ENCODE measurements at places on chromosomes 12 and 14. TPM values are rescaled to one million over a fixed set of nuclear protein-coding genes. Genes with fewer than 3 reads are reported as not detected.

GRCh38 chr14:72699852-72700257 lies 194.0 kb downstream of the DPF3 start:
- no peak for DNase-seq
- no peak overlapping the region for H3K4me3 ChIP-seq
- H3K36me3 ChIP-seq, result no peaks in the 10 kb centered on the region
- peak overlapping the region; percentile 37 for H3K27ac ChIP-seq

DNA sequence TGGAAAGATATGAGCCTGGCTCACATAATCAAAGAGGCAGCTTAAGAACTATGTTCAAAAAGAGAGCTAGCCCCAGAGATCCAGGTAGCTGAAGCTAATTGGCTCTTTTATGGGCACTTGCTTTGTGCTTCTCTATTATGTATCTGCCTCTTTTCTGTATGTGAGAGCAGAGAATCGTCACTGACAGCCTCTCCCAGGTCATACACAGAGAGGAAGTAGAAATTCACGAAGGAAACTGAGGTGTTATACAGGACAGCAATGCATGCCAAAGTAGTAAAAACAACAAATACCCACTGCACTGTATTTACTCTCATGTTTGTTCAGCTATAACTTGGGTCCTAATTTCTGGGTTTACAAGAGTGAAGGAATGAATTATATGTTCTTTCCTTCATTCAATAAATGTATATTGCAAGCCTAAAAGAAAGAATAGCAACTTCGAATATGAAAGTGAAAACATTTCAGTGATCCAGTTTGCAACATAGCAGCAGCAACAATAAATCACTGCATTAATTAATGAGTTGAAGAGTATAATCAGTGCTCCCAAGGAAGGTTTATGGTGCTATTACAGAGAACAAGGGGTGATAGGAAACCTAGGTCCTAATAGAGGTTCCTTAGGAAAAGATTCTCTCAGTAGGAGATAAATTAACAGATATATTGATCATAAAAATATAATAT lies 47.1 kb upstream of the ATXN7L3B start:
- no peaks in the 10 kb centered on the region for H3K36me3 ChIP-seq
- no peaks in the 10 kb centered on the region for H3K27me3 ChIP-seq
- DNase-seq, result no peak
- no peak overlapping the region for H3K4me3 ChIP-seq
- H3K4me1 ChIP-seq, result no peaks in the 10 kb centered on the region
- H3K27ac ChIP-seq, result no peak overlapping the region

- no peak overlapping the region for H3K4me3 ChIP-seq
- no peaks in the 10 kb centered on the region for H3K36me3 ChIP-seq
- no peaks in the 10 kb centered on the region for H3K27me3 ChIP-seq
- H3K4me1 ChIP-seq, result peaks cover 42% of the 10 kb centered on the region
- peak overlapping the region; percentile 91 for H3K27ac ChIP-seq
These were observed 180.6 kb downstream of the AKAP6 start for GRCh38 chr14:32509632-32510187.

The GPR162 gene
- 1.9 TPM for total RNA-seq

The CCDC196 gene
- total RNA-seq, result not detected

- H3K4me1 ChIP-seq, result no peaks in the 10 kb centered on the region
- no peaks in the 10 kb centered on the region for H3K36me3 ChIP-seq
- no peak overlapping the region for H3K27ac ChIP-seq
- H3K27me3 ChIP-seq, result no peaks in the 10 kb centered on the region
These were observed 1091.6 kb upstream of the TMEM132C start for GRCh38 chr12:127175361-127175760.

- no peak overlapping the region for H3K4me3 ChIP-seq
- no peak for DNase-seq
- H3K27ac ChIP-seq, result no peak overlapping the region
- peaks cover 19% of the 10 kb centered on the region for H3K4me1 ChIP-seq
These were observed 2.4 kb upstream of the RXYLT1 start for GRCh38 chr12:63777340-63777739.

The NRXN3 gene
- total RNA-seq, result 1.7 TPM

- no peaks in the 10 kb centered on the region for H3K36me3 ChIP-seq
- H3K4me1 ChIP-seq, result no peaks in the 10 kb centered on the region
- no peak for DNase-seq
- H3K27me3 ChIP-seq, result no peaks in the 10 kb centered on the region
- no peak overlapping the region for H3K27ac ChIP-seq
These were observed 488.0 kb upstream of the STXBP6 start for GRCh38 chr14:25537846-25538455.

DNA sequence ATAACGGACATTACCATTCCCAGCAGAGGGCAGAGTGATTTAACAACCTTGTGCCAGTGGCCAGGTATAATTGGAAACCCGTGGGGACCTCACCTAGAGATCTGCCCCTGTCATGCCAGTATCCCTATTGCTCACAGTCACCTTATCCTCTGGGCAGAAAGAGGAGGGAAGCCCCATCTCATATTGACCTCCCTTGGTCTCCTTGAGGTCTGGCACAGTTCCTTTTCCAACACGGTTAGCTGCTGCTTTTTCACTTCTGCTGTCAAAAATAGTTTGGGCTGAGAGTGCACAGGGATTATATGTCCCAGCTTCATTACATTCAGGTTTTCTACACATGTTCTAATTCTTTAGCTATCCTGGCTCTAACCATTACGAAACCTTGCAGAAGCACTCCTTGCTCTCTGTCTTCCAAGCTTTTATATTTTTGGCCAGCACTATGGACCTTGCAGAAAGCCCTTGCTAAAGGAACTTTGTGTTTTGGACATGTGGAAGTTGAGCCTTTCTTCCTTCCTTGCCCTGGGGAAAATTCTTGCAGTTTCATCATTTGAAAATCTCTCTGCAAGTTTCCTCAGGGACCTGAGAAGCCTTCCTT lies 111.7 kb upstream of the MIS18BP1 start:
- H3K27ac ChIP-seq, result no peak overlapping the region
- DNase-seq, result no peak
- H3K27me3 ChIP-seq, result no peaks in the 10 kb centered on the region
- no peaks in the 10 kb centered on the region for H3K36me3 ChIP-seq
- H3K4me1 ChIP-seq, result no peaks in the 10 kb centered on the region
- no peak overlapping the region for H3K4me3 ChIP-seq

DNA sequence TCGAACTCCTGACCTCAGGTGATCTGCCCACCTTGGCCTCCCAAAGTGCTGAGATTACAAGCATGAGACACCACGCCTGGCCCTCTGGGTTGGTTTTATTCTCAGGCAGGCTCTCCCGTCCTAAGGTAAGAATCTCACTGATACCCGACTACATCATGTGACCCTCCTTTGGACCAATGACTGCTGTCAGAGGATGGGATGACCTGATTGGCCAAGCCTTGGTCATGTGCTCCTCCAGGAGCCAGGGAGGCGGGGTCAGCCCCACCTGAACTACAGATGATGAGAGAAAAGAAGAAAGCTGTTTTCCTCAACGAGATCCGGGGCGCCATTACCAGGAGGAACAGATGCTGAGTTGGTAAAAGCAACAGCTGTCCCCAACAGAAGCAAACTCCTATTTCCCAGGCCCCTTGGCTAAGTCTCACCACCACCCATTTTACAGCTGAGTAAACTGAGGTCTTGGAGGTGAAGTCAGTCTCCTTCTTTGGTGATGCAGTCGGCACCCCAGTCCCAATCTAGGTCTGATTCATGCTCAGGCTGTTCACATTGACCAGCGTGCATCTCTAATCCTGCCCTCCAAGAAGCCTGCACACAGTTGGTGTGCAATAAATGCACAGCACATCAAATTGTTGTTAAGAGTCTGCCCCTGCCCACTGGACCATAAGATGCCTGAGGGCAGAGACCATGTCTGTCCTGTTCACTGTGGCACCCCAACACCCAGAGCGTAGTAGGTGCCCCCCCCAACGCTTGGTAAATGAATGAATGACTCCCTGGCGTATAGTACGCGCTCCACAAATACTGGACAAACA lies 118.8 kb downstream of the SCARB1 start:
- no peaks in the 10 kb centered on the region for H3K27me3 ChIP-seq
- peaks cover 13% of the 10 kb centered on the region for H3K4me1 ChIP-seq
- H3K27ac ChIP-seq, result peak overlapping the region; percentile 90
- H3K36me3 ChIP-seq, result no peaks in the 10 kb centered on the region

- H3K4me3 ChIP-seq, result no peak overlapping the region
- H3K36me3 ChIP-seq, result no peaks in the 10 kb centered on the region
- no peak for DNase-seq
These were observed 31.7 kb upstream of the APPL2 start for GRCh38 chr12:105267711-105268110.
